ENCODE measurements at places on chromosomes 2 and 18.

DNA sequence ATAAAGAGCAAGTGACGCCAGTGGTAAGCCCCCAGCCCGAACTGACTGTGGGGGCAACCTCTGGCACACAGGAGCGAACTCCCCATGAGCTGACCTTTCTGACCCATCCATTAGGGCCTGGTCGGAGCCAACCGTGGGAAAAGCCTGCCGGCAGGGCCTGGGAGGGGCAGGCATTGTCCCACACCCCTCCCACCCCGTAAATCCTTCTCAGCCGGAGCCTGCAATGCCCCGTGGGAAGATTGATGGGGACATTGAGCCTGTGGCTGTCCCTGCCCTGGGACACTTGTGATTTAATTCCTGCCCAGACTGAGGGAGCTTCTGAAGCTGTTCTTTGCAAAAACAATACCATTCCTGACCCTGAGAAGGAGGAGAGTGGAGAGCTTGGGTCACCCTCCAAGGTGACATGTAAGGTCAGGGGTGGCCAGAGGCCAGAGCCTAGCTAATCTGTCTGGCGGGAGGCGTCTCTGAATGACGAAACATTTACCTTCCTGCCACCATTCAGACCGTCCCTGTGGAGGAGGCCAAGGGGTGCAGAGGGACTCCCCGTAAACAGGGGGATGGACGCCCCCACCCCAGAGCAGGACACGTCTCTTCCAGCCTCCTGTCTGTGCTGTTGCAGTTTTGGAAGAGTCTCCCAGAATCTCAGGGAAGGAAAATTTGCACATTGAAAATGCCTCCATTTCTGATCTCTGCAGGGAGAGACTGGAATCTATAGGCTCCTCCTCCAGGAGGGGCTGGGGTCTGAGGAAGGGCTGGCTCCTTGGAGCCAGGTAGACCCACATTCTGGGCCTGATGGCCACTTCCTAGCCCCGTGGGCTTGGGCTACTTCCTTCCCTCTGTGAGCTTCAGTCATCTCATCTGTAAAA, 51.2 kb upstream of the HS6ST1 start:
- peak; percentile 60 for DNase-seq

DNA sequence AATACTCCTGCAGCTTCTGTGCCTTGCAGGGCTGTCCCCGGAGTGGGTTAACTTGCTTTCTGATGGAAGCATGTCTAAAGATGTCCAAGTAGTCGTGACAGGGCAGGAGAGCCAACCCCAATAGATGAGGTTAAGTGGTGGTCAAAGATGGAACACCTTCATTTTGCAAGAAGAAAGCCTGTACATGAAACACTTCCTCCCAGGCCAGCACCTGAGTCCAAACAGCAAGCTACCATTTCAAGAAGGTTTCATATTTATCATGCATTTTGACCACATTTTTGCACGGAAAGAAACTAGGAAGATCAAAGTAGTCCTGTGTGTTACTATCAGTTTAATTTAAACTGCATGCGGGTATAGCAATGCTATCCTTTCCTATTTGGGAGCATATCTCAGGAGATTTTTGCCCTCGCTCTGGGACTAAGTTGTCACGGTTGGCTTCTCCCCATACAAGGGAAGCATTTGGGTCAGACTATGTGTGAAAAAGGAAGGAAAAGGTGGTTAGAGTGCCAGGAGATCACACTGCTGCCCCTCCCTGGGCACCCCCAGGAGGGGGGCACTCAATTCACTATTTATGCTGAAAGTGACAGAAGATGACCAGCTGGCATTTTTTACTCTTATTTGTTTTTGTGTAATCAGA, 187.6 kb downstream of the ZNF521 start:
- no peak for DNase-seq

DNA sequence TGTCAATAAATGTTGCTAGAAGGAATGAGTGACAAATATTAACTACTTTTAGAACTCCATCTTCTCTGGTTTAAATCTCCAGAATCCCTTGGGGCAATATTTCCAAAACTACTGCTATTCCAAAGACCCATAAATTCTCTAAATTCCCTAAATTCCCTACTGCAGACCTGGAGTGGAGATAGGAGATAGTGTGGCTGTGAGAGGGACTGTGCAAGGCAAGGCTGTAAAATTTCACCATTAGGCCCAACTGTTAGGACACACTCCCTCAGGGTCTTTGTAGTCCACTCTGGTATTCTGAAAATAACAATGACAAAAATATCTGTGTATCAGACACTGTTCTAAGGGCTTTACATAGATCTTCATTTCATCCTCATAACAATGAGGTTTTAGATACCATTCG, 67.9 kb downstream of the MYL12B start:
- no peak for DNase-seq

DNA sequence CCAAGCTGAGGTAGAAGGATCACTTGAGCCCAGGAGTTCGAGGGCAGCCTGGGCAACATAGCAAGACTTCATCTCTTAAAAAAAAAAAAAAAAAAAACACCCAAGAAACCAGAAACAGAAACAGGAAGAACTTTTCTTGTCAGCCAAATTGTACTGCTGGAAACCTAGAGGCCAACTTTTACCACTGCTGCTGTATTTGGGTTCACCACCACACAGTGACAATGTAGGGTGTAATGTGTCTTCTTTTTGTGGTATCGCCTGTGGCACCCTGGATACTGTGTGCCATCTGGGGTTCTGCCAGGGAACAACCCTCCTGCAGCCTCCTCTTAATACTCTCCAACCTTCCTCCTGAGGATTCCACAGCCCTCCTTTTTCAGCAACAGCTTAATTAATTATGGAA, 72.6 kb downstream of the STK39 start:
- no peak for DNase-seq

DNA sequence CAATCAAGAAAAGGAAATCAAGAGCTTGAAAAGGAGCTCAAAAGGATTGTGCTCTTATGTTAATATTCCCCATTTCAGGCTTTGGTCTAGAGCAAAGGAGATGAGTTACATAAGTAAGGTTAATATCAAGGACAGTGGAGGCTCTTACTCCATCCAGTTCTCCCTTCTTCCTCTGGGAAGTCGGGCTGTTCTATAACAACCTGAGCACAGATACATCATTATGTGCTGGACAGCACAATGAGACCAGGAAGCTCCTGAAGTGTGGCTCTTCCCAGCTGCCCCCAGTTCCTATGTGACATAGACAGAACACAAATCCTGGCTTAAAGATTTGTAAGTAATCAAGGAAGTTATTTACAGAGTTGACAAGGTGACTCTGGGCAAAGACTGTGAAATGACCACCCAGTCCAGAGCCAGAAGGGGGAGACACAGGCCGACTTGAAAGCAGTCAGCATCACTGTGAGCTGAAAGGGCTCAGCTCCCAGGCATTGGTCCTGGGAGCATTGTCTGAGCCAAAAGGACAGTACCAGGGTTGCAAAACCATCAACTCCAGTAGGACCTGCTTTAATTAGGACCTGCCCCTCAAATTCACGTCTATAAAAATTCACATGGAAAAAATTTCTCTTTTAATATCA, 917.6 kb upstream of the ACVR2A start:
- peak; percentile 85 for DNase-seq

DNA sequence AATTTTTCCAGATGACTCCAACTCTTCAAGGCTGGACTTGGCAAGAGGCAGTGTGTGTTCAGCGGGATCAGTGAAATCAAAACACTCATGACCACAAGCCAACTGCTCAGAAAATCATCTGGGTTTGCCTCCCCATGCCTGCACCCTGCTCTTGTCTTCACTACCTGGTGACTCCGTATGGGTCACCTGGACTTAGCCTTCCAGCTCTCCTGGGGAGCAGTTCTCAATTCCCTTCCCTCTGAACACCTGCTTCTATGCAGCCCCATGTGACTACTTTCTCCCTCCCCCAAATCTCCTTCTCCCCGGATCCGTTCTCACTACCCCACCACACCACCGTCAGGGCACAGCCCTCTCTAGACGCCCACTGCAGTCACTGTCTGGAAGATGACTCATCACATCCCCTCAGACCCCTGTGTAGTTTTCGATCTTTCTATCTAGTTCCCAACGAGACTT, 130.2 kb upstream of the ID2 start:
- DNase-seq = no peak

GRCh38 chr18:9631814-9632496, 17.6 kb upstream of the PPP4R1 start:
- DNase-seq = no peak

- DNase-seq = no peak
These were observed 130.9 kb downstream of the ANTXR1 start for GRCh38 chr2:69143748-69144360.

- DNase-seq = no peak
These were observed 902 bp downstream of the SS18 start for GRCh38 chr18:26089293-26090129.

DNA sequence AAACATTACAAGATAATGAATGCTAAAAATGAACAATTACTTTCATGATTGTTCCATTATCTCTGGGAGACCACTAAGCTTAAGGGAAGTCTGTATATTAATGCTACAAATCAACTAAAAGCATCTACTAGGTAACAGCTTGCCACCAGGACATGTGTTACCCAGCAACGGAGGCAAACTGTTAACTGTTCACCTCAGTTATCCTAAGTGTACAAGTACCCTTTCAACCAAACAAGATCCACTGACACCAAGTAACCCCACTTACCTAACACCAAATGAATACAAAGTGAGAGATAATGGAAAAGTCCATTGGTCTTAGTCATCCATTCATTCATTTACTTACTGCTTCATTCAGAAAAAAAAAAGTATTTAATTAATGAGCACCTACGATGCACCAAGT, 54.7 kb upstream of the KIDINS220 start:
- no peak for DNase-seq

Measured in WERI-Rb-1 (cell line).